ENCODE measurements at places on chromosomes 6 and 20. TPM values are rescaled to one million over a fixed set of nuclear protein-coding genes. Genes with fewer than 3 reads are reported as not detected.
A peak's percentile ranks its signal among the peaks of the same experiment; 100 is the strongest.

SLC32A1 gene
- not detected for total RNA-seq

TSHZ2 gene
- 27.4 TPM for total RNA-seq

EYA4 gene
- not detected for total RNA-seq

GDAP1L1 gene
- total RNA-seq, result not detected

OXT gene
- total RNA-seq, result 1.1 TPM

UNC93A gene
- total RNA-seq, result not detected

NEDD9 gene
- 40.9 TPM for total RNA-seq

DLL1 gene
- 7.2 TPM for total RNA-seq

DNA sequence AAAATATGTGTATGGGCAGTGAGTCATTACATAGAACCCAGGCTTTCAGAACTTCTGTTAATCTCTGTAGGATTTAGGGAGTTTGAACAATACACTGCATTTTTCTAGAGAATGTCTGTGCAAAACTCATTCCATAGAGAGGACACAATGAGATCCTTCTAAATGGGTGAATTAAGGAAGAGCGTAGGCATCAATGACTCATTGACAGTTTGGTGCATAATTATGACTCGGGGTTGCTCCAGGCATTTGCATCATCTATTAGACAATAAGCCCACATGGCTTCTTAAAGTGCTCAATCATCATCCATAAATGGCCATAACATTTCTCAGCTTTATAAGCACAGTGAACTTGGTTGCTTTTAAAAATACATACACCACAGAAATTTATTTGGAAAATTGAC is 625.5 kb downstream of the CDH26 start:
- H3K4me3 ChIP-seq, result no peak overlapping the region
- no peaks in the 10 kb centered on the region for H3K4me1 ChIP-seq
- H3K27ac ChIP-seq, result no peak overlapping the region
- DNase-seq, result no peak
- peaks cover 6% of the 10 kb centered on the region for H3K27me3 ChIP-seq
- no peaks in the 10 kb centered on the region for H3K36me3 ChIP-seq

GRCh38 chr6:159104163-159104925 is 59.6 kb upstream of the TAGAP start:
- no peaks in the 10 kb centered on the region for H3K27me3 ChIP-seq
- no peaks in the 10 kb centered on the region for H3K36me3 ChIP-seq
- H3K27ac ChIP-seq, result no peak overlapping the region
- H3K4me1 ChIP-seq, result peaks cover 80% of the 10 kb centered on the region
- peak; percentile 72 for DNase-seq

DNA sequence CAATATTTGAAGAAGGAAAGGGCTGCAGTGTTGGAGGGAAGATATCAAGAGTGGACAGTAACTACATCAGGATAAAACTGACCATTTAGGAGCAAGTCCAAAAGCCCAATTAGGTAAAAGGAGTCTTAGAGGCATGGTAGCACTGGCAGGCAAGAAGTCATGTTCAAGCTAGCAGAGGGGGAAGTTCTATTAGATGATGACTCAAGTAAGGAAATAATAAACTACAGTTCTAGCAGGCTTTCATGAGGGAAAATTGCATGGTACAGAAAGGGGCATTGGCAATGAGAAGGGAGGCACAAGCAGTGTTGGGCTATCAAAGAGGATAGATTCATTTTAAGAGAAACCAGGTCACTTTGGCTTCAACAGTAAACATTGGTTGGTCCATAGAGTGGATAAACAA is 156.1 kb upstream of the PTPRK start:
- no peak for DNase-seq
- no peaks in the 10 kb centered on the region for H3K36me3 ChIP-seq
- no peak overlapping the region for H3K4me3 ChIP-seq
- H3K27ac ChIP-seq, result no peak overlapping the region

DNA sequence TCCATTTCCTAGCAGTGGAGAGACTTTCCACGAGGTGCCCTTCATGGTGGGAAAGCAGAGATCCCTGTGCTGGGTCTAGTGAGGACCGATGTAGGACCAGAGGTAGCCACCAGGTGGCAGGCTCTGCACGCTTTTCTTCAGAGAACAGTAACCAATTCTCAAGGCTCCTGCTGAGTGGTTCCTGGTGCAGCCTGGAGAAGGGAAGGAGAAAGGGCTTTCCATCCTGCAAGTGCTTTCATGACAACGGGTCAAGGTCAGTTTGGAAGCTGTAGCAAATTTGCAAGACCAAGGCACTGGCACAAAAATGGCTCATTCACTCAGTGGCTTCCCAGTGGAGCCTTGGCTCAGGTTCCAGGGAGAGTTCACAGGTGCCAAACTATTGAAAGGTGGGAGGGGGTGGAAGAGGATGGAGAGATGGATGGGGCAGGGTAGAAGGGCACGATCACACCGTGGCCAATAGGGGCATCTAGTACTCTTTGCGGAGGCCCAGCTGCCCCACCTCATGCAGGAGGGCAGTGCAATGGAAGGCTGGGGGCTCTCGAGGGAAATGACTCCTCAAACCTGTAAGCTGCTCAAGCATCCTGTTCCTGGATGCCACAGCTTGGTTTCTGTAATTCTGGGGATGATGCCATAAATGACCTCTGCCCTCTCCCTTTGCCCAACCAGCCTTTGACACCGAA is 25.5 kb upstream of the KCNK16 start:
- no peaks in the 10 kb centered on the region for H3K4me1 ChIP-seq
- peak; percentile 42 for DNase-seq
- no peak overlapping the region for H3K4me3 ChIP-seq

GRCh38 chr6:94213226-94213625 is 793.9 kb upstream of the EPHA7 start:
- no peak overlapping the region for H3K27ac ChIP-seq
- H3K36me3 ChIP-seq, result no peaks in the 10 kb centered on the region
- DNase-seq, result no peak
- no peaks in the 10 kb centered on the region for H3K4me1 ChIP-seq

- DNase-seq, result no peak
- no peaks in the 10 kb centered on the region for H3K4me1 ChIP-seq
- no peaks in the 10 kb centered on the region for H3K36me3 ChIP-seq
- no peaks in the 10 kb centered on the region for H3K27me3 ChIP-seq
- H3K4me3 ChIP-seq, result no peak overlapping the region
Observed at GRCh38 chr6:79574630-79575225, 37.5 kb upstream of the LCA5 start.

- H3K36me3 ChIP-seq, result no peaks in the 10 kb centered on the region
- H3K27me3 ChIP-seq, result no peaks in the 10 kb centered on the region
- H3K4me1 ChIP-seq, result no peaks in the 10 kb centered on the region
- no peak for DNase-seq
- no peak overlapping the region for H3K4me3 ChIP-seq
- H3K27ac ChIP-seq, result no peak overlapping the region
Observed at GRCh38 chr6:163001330-163001729, 273.6 kb downstream of the PACRG start.

DNA sequence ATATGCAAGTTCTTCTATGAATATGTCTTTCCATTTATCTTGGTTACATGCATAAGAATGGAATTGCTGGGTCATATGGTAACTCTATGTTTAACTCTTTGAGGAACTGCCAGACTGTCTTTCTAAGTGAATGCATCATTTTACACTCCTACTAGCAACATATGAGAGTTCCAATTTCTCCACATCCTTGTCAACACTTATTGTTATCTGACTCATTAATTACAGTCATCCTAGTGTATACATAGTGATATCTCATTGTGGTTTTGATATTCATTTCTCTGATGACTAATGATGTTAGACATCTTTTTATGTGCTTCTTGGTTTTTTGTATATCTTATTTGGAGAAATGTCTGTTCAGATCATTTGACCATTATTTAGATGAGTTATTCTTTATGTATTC is 96.7 kb upstream of the LAMP5 start:
- no peaks in the 10 kb centered on the region for H3K4me1 ChIP-seq
- H3K36me3 ChIP-seq, result no peaks in the 10 kb centered on the region
- H3K27ac ChIP-seq, result no peak overlapping the region
- H3K27me3 ChIP-seq, result no peaks in the 10 kb centered on the region

GRCh38 chr6:41984623-41985022 is 43.0 kb upstream of the CCND3 start:
- no peak overlapping the region for H3K4me3 ChIP-seq
- peaks cover 13% of the 10 kb centered on the region for H3K36me3 ChIP-seq
- no peak overlapping the region for H3K27ac ChIP-seq

DNA sequence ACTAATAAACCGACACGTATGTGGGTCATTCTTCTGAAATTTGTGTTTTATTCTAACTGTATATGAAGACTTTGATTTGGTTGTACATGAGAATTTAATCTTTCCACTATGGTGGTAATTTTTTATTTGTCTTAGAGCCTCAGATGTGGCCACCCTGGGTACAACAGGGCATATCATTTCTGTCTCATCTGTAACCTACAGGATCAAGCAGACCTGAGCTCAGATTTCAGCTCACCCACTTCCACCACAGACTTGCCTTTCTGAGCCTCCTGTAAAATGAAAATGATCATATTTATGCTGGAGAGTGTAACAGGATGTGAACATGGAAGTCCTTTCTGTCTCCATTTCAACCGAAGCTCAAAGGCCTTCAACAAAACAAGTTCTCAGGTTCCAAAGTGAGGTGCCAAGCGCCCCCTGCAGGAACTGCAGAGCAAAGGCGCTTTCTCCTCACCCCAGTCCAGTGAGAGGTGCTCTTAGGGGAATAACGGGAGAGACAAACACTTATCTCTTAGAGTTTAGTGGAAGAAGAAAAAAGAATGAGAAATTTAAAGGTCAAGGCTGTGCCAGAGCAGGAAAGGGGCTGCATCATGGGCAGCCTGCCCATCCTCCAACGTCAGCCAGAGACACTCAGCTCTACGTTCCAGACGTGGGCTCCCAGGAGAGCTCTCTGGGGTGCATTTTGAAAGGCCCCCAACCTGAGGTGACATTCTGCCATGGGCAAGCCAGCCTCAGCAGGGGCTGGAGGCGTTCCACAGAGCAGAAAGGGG is 23.0 kb upstream of the CD24 start:
- peak; percentile 48 for DNase-seq
- H3K4me3 ChIP-seq, result no peak overlapping the region
- H3K27ac ChIP-seq, result no peak overlapping the region
- H3K36me3 ChIP-seq, result no peaks in the 10 kb centered on the region
- H3K4me1 ChIP-seq, result peaks cover 2% of the 10 kb centered on the region

DNA sequence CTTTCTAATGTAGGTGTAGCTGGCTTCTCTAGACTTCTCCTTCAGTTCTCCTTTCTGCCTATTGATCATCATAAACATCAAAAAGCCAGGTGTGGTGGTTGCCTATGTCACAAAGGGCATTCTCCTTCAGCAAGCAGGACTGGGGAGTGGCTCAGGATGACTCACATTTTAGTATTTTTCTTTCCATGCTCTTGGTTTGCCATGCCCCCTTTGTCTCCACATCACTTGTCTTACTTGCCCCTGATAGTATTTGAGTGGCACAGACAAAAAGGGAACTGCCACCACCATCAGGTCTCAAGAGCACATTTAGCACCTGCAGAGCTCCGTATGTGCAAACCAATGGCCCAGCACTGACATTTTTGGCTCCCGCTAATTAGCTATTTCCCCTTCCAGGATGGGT is 698.8 kb downstream of the DHX35 start:
- DNase-seq, result no peak
- no peak overlapping the region for H3K4me3 ChIP-seq
- no peaks in the 10 kb centered on the region for H3K27me3 ChIP-seq
- H3K36me3 ChIP-seq, result no peaks in the 10 kb centered on the region
- H3K27ac ChIP-seq, result no peak overlapping the region
- no peaks in the 10 kb centered on the region for H3K4me1 ChIP-seq

All from CD4-positive, alpha-beta T cell (primary cell).